Femur (tissue), 1 donor: ENCODE measurements at places on chromosomes 13 and 19.

DNA sequence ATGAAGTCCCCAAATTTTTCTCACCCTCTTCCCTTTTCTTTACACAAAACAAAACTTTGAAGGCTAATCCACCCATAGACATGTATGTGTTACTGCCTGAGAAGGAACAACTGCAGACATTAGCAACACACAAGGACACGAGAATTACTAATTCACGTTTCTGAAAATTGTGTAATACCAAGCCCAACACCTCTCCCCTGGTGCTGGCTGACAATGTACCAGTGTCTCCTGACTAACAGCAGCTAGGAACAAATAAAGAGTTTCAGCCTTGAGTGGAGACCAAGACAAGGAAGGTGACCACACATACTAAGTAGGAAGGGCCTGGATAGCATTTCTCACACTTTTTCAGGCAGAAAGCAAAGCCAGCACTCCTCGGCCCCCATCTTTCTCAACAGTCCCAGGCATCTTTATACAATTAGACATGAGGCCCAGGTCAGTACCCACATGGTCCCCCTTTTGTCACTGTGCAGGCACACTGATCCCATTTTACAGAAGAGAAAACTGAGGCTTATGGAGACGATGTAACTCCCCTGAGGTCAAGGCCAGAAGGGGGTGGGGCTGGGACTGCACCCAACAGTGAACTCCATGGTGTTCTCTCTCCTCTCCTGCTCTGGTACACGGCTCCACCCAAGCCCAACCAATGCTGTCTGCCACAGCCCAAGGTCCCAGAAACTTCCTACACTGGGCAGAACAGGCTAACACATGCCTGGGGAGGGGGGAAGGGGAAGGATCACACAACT, 8.7 kb downstream of the BRD4 start:
- no peak for DNase-seq

GRCh38 chr13:31286930-31287329, 87.2 kb downstream of the B3GLCT start:
- DNase-seq: no peak

DNA sequence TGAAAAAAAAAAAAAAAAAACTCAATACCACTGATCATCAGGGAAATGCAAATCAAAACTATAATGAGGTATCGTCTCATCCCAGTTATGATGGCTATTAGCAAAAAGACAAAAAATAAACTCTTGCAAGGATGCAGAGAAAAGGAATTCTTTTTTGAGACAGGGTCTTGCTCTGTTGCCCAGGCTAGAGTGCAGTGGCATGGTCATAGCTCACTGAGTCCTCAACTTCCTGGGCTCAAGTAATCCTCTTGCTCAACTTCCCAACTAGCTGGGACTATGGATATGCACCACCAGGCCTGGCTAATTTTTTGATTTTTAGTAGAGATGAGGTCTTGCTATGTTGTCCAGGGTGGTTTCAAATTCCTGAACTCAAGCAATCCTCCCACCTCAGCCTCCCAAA, 59.5 kb downstream of the MICU2 start:
- DNase-seq: no peak

DNA sequence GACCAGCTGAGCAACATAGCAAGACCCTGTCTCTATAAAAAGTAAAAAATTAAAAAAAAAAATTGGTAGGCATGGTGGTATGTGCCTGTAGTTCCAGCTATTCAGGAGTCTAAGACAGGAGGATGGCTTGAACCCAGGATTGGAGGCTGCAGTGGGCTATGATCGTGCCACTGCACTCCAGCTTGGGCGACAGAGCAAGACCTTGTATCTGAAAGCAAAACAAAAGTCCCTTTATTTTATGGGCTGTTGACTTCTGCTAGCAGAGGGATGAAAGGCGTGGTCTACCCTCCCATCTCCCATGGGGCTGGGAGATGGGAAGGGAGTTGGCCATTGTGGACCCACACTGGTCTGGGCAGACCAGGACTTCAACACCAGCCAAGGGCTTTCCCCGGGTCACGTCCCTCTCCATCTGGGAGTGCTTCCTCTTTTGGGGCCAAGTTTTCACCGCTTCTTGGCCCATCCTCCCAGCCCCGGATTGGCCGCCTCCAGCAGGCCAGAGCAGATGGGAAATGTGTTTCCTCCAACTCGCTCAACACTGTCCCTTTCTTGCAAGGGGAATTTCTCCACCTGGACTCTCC, 2.2 kb upstream of the TNFSF9 start:
- DNase-seq: peak; percentile 74

DNA sequence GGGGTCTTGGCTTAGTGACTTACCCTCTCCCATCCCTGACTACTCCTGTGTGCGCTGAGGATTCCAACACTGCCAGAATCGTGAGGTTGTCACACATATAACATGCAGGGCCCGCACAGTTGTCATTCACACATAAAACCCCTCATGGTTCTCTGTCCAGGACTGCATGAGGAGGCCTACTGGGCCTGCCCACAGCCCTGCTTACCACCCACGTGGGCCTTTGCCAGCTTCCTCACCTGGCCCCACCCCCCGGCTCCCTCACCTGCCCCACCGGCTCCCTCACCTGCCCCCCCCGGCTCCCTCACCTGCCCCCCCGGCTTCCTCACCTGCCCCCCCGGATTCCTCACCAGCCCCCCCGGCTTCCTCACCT, 197.2 kb downstream of the TEX29 start:
- no peak for DNase-seq

DNA sequence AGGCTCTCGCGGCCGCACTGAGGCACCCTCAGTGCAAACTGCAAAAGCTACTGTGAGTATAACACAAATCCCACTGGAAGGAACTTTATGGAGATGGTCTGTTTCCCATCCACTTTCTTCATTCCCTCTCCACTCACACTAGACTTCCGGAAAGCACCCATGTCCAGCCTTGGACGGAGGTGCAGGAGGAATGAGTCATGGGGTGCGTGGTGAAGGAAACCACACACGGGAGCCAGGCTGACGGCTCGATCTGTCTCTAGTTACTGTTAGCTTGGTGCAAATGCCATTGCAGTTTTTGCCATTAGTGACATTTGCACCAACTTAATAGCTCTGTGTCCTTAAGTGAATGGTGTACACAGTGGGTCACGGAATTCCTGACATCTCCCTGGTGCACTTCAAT, 14.6 kb downstream of the NLRP8 start:
- DNase-seq: no peak

DNA sequence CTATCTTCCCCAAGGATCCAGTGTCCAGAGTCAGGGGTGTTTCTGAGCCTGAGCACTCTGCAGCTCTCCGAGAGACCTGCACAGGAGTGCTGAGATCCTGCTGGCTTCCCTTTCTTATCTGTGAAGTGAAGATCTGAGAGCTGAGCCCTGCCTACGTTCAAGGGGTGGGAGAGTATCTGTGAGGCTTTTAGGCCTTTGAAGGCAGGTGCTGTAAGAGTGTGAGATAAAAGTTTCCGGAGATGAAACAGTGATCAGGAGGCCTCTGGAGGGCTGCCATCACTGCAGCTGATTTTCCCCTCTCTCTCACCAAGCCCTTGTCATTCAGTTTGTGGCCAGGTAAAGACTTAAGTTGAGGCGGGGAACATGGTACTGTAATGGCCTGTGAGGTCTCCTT, 83.1 kb downstream of the AKAP11 start:
- DNase-seq: no peak

DNA sequence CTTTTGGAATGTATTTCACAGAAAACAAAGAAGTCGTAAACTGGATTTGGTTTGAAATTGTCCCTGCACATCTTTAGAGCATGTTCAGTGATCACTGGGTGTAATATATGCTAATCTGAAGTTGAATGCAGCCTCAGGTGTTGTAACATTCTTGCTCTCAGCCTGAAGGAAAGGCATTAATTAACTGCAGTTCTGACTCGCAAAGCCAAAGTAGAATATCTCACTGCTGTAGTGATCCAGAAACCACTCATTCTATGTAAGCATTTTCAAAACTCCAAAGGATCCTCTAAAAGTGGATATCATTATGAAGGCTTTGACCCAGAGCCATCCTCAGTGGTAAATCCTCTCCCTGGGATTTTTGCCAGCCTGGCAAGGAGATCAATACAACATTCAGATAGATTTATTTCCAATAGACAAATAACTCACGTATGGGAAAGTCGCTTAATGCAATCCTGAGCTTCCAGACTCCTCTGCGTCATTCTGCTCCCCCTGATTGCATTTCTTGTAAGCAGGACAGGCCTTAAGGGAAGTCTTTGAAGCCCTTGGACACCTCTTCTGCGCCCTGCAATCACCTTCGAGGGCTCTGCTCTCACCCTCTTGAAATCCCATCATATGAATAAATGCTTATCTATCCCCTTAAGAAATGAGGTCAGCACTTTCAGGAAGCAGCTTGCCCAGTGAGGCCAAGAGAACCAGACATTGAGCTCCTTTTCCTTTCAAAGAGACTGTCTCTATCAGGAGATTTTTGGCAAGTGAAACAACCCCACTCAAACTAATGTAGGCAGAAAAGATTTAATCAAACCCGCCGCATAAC, 301.7 kb upstream of the NBEA start:
- DNase-seq: no peak

DNA sequence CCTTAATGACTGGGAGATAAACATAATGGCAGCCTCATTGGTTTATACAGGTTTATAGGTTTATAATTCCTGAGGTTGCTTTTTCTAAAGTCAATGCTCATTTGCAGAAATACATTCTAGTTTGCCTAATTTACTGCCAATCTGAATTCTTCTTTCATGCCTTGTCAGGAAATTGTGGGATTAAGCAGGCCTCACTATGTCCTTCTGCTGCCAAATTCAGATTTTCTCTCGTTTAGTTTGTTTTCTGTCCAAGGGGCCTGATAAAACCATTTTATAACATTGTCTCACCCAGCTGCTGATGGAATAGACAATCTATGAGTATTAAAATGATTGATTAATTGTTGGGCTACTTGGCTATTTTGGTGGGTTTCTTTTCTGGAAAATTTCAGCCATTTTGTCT, 42.4 kb upstream of the OBI1 start:
- no peak for DNase-seq

DNA sequence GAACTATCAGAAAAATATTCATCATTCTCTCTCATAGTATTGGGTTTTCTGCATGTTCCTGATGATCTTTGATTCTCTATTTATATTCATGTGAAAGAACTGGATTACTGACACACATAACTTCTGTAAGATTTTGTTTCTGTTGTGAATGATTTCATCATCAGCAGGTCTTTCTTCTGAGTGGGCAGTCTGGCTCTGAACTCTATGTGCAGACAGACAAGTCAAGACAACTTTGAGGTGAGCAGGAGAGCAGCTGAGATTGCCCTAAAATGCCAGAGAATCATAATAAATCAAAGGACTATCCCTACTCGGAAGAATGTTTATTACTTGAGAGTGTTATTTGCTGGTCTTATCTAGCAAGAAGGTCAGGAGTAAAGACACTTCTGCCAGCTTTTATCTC, 652.1 kb upstream of the GPC6 start:
- no peak for DNase-seq

DNA sequence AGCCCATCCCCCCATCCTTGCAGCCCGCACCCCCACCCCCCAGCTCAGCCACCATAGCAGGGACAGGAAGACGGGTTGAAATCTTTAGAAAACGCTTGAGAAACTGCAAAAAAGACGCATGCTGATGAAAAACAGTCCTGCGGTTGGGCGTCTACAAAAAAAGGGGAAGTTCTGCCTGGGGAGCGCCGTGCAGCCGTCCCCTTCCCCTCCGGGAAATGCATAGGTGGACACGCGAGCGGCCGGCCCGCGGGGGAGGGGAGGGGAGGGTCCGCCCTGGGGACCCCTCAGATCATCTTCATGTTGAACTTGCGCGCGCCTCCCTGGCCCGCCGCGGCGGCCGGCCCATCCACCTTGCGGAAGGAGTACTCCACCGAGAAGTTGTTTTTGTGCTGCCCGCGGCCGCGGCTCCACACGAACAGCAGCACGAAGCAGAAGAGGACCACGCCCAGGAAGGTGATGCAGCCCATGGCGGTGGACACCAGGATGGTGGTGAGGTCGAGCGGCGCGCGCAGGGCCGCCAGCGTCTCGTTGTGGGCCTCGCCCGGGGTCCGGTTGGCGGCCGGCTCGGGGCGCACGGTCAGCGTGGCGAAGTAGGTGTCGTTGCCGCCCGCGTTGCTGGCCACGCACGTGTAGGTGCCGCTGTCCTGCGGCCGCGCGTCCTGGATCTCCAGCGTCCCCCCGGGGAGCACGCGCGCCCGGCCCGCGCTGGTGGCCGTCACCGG, 7.9 kb upstream of the PEAK3 start:
- no peak for DNase-seq

DNA sequence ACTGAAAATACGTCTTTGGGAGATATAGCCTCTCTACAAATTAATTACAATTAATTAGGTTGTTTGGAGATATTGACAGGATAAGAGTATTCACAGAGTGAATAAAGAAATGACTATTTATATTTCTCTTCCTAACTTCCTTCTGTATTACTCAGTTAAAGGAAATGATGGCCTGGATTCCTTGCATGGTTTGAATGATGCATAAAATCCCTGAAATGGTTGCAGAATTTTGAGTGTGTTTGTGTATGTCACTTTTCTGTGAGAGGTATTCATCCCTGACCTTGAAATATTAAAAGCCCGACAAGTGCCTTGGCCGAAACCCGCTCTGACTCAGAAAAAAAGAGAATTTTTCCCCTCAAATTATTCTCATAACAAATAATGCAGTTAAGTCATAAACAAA, 90.0 kb downstream of the PDS5B start:
- DNase-seq: no peak

DNA sequence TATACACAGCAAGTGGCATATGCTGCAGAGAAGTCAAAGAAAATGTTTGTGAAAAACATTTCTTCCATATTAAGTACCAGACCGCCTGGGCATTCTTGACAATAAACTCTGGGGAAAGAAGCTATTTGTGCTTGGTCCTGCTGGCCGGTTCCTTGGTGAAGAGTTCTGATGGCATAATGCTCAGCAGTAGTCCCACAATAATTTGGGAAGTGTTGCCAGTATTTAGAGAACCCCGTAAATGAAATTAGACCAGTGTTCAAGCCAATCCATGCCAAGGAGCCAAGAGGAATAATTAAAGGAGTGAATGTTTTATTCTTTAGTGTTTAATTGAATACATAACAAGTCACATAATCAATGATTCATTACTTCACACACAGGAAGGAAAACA, 6.3 kb downstream of the KCTD12 start:
- no peak for DNase-seq

GRCh38 chr13:43316281-43316680, 292.9 kb downstream of the DNAJC15 start:
- DNase-seq: no peak

GRCh38 chr19:49155005-49155819, at the start of gene HRC:
Gene HRC, minus strand, starts transcription at chr19:49155396. Its CDS starts 159 bp downstream, at chr19:49155237.
- DNase-seq: peak; percentile 68

DNA sequence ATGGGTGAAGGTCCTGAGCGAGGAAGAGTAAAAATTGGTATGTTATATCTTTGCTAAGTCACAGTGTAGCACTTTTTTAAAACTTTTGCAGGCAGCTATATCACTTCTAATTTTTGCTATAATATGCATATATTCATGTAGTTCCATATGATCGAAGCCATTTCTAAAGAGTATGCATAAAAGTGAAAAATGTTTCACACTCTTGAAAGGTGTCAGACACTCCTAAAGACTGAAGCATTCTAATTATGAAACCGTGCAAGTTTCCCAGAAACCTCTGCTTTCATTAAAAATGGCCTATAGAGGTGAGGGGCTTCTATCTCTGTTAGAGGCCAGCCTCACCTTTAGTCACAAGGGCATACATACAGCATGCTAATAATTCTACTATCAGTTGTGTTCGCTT, 128.9 kb downstream of the CDK8 start:
- DNase-seq: no peak

- DNase-seq: no peak
These were observed 149.1 kb downstream of the COG6 start for GRCh38 chr13:39804332-39805210.

- no peak for DNase-seq
These were observed 486 bp downstream of the ZNF529 start for GRCh38 chr19:36572593-36573019.

GRCh38 chr13:60093425-60094019, 70.2 kb downstream of the DIAPH3 start:
- DNase-seq: no peak
